Posterior vena cava (tissue), 2 donors: ENCODE measurements at places on chromosomes 7 and 10. TPM values are rescaled to one million over a fixed set of nuclear protein-coding genes. Genes with fewer than 3 reads are reported as not detected.

TSPAN13 gene
- 8.5 TPM for total RNA-seq

PPP1R17 gene
- not detected for total RNA-seq

ELFN1 gene
- total RNA-seq = 1.8 TPM

IGFBP3 gene
- total RNA-seq = 147 TPM

CDK1 gene
- total RNA-seq = 1.3 TPM

PTPRZ1 gene
- total RNA-seq = 2.0 TPM

SORCS1 gene
- total RNA-seq = 1.2 TPM

NPS gene
- not detected for total RNA-seq

DNA sequence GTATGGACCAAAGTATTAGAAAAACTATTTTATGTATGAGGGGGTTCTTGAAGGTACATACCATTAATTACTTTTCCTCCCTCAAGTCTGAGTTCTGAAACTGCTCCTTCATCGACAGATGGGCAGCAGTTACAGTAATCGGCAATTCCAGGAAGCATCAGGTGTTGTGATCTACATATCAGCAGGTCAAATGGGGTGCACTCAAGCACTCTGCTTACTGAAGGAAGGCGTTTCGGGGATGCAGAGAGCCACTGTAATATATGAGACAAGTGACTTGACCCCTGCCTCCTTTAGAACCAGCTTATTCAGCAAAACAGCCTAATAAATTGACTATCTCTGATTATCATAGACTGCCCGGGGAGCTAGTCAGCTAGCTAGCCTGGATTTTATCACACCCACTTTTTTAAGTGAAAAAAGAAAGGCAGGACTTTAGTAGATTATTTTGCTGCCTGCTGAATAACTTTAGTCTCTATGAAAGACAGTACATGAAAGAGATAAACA lies 4.2 kb downstream of the SMNDC1 start:
- DNase-seq = no peak

- DNase-seq = no peak
These were observed 213.0 kb upstream of the PLXNA4 start for GRCh38 chr7:132789281-132789680.

- DNase-seq = no peak
These were observed 128.5 kb downstream of the TACC2 start for GRCh38 chr10:122117475-122117874.

- DNase-seq = no peak
These were observed 123.7 kb upstream of the ADAM12 start for GRCh38 chr10:126511917-126512479.

DNA sequence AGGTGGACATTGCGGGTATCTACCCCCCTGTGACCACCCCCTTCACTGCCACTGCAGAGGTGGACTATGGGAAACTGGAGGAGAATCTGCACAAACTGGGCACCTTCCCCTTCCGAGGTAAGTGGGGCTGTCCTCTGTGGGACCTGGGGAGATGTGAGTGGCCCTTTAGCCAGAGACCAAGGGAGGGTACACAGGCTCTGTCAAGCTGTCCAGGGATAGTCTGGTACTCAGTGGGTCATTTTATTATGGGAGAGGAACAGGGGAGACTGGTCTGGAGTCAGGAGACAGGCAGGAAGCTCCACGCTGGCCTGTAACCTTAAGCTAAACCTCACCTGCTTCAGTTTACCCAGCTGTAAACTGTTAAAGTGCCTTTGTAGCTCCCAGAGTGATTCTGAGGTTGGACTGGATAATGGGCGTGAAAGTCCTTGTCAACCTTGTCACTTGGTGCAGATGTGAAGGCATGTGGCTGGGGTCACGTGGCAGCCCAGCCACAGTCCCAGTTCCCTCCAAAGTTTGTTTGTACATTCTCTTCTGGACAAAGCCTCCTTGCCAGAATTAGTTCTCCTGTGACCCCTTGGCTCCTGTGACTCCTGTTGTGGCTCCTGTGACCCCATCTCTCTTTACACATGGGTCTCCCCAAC lies 729 bp downstream of the HOGA1 start:
- peak; percentile 35 for DNase-seq

- DNase-seq = no peak
These were observed 5.7 kb upstream of the AP5Z1 start for GRCh38 chr7:4769761-4770160.

GRCh38 chr10:109432281-109432680 lies 491.0 kb downstream of the XPNPEP1 start:
- DNase-seq = no peak

GRCh38 chr10:780536-781524 lies 91.4 kb upstream of the DIP2C start:
- no peak for DNase-seq

DNA sequence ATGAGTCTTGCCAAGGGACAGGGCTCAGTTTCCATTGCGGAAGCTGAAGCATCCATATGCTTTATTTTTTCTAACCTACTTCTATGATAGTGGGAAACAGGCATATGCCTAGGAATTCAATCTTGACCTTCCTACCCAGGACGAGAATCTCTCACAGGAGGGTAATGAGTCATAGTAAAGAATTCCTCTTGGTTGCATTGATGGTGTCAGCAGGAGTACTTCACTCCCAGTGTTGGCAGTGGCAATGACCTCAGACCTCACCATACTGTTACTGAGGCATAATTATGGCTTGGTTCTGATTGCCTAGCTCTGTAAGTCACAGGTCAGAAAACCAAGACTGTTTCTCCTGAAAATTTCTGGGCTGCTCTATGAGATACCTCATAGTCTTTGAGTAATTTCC lies 552.9 kb downstream of the ARL4A start:
- DNase-seq = no peak

DNA sequence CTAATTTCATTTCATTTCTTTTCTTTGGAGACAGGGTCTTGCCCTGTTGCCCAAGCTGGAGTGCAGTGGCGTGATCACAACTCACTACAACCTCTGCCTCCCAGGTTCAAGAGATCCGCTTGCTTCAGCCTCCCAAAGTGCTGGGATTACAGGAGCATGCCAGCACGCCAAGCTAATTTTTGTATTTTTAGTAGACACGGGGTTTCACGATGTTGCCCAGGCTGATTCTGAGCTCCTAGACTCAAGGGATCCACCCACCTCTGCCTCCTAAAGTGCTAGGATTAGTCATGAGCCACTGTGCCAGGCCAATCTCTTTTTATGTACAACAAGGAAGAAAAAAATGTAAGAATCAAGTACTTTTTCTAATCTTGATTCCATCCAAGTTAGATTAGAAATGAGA lies 10.7 kb upstream of the KMT2E start:
- DNase-seq = no peak

GRCh38 chr7:2956526-2957368 lies 86.9 kb downstream of the CARD11 start:
- peak; percentile 37 for DNase-seq

DNA sequence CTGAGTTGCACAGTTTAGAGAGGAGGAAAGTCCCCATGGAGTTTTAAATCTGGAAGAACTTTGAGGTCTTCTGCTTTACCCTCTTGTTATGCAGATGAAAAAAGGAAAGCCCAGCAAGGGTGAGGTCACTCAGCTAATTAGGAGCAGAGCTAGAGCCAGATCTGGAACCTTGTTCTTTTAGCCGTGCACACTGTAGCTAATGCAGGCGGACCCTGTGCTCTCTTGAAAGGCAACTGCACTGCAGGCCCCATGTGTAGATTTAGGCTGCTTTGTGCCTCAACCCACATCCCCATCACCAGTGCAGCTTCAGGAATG lies 63.4 kb downstream of the SYPL1 start:
- peak; percentile 34 for DNase-seq

DNA sequence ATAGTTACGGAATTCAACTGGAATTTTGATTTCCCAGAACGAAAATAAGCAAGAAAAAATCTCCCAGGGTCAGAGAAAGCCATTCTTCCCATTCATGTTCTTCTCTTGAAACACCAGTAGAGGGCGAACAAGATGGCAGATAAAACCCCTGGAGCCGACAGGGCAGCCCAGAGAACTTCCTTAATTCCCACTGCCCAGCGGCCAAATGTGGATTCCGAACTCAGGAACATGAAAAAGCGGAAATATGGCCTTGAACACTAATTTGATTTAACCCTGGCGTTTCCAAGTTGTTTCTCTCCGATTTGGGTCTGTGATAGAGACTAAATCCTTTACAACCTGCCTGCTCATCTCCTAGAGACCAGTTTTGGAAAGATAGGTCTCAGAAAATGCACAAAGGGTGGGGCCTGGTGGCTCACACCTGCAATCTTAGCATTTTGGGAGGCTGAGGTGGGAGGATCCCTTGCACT lies 100.7 kb upstream of the WAC start:
- DNase-seq = no peak

DNA sequence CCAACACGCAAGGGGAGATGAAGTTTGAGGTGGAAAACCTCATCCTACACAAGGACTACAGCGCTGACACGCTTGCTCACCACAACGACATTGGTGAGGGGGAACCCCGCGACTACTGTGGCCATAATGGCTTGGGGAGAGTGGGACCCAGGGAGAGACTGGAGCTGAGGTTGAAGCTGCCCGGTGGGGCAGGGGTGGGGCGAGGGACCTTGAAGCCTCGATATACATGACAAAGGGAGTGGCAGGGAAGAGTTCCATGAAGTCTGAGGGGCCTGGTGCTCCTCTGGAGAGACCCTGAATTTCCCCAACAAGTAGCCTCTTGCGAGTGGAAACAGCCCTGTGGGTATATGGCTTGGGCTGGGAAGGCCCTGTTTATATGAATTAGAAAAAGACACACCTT lies 3.1 kb downstream of the PLAU start:
- no peak for DNase-seq

GRCh38 chr7:156499247-156499881 lies 141.2 kb upstream of the RNF32 start:
- no peak for DNase-seq

GRCh38 chr10:13338390-13339110 lies 9.5 kb downstream of the SEPHS1 start:
- peak; percentile 23 for DNase-seq

DNA sequence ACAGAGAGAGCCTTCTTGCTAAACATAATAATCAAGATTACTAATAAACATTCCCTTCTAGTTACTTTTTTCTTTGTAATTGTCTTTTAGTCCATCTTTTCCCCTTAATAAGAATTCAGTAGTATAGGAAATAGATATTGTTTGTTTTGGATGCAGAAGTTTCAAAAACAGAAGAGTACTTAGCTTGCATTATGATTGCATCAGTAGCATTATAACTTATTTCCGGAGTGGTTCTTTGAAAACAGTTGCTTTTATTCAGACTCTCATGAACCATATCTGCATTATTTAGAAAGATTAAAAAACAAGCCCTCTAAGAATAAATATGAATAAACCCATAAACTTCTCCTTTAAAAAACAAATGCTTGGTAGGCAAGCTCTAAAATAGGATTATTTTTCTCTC lies 34.0 kb upstream of the DKK1 start:
- no peak for DNase-seq

GRCh38 chr7:81433206-81433605 lies 336.6 kb downstream of the HGF start:
- DNase-seq = no peak

DNA sequence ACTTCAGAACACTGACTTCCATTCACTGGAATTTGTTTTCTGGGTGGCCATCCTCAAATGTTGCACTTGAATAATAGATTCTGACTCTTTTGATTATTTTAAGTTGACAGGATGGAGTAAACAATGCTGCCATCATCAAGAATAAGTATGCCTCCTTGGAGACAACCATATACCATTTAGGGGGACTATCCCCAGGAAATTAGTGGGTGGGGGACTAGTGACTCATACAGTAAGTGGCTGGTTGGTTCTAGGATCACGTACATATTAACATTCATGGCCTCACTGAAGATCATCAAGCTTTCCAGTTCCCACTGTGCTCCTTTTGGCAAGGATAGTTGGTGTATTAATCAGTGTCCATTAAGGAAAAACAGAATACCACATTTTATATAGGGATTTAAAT lies 615.2 kb downstream of the CCSER2 start:
- no peak for DNase-seq

DNA sequence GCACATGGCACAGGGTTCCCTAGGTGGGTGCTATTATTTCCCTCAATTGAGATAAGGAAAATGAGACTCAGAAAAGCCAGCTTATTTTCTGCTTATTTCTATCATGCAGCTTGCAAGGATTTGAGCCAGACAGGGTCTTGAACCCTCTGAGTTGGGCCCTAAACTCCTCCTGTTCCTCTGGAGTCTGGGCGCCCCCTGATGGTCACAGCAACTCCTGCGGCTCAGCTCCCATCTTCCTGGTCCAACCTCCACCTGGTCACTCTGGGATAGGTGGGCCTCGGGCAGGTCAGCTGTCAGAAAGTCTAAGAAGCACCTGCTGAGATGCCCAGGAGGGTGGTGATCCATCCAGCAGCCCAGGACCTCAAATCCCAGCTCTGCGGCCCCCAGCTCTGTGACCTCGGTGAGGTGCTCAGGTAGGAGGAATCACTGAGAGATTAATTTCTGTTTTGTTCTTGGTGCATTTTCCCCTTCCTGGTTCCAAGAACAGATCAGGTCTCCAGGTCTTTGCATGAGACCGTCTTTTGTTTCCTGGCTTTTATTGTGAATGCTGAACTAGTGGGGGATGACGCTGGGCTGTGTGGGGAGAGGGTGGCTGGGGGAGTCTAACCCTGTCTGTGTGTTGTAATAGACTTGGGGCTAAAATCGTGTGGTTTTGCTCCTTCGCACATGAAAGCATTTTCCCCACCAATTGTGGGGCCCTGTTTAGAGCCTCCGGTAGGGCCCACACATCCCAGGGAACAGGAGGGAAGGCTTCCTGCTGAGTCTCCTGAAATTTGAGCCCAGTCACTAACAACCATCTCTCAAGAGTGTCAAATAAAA lies 32.8 kb downstream of the TMEM130 start:
- no peak for DNase-seq

GRCh38 chr7:46286356-46286755 lies 365.3 kb upstream of the IGFBP3 start:
- DNase-seq = no peak
